A673 (cell line): ENCODE measurements at places on chromosomes 11 and 22. TPM values are rescaled to one million over a fixed set of nuclear protein-coding genes. Genes with fewer than 3 reads are reported as not detected.

OR5B21 gene
- not detected in 2 replicates for total RNA-seq

OR10D3 gene
- total RNA-seq = not detected in 2 replicates

- peaks cover 11% of the 10 kb centered on the region for H3K4me1 ChIP-seq
- H3K27ac ChIP-seq = no peak overlapping the region
- H3K4me3 ChIP-seq = peak overlapping the region; percentile 94
- no peaks in the 10 kb centered on the region for H3K27me3 ChIP-seq
- DNase-seq = no peak
- no peaks in the 10 kb centered on the region for H3K36me3 ChIP-seq
Observed at GRCh38 chr11:65183201-65183891, 1.6 kb downstream of the CAPN1 start.

GRCh38 chr22:20946080-20946986 is 20.7 kb upstream of the AIFM3 start:
- no peaks in the 10 kb centered on the region for H3K4me1 ChIP-seq
- no peak overlapping the region for H3K4me3 ChIP-seq
- no peak for DNase-seq
- H3K27me3 ChIP-seq = no peaks in the 10 kb centered on the region
- H3K27ac ChIP-seq = no peak overlapping the region

GRCh38 chr11:76849376-76849775 is 11.3 kb upstream of the ACER3 start:
- peaks cover 8% of the 10 kb centered on the region for H3K27me3 ChIP-seq
- H3K4me1 ChIP-seq = no peaks in the 10 kb centered on the region
- no peaks in the 10 kb centered on the region for H3K36me3 ChIP-seq
- H3K4me3 ChIP-seq = no peak overlapping the region

GRCh38 chr11:34256626-34257025 is 101.2 kb downstream of the ABTB2 start:
- H3K36me3 ChIP-seq = no peaks in the 10 kb centered on the region
- H3K4me3 ChIP-seq = no peak overlapping the region
- H3K27ac ChIP-seq = no peak overlapping the region
- H3K27me3 ChIP-seq = no peaks in the 10 kb centered on the region
- no peak for DNase-seq
- peaks cover 11% of the 10 kb centered on the region for H3K4me1 ChIP-seq
